Hematopoietic multipotent progenitor cell treated with erythropoietin and hydrocortisone succinate and interleukin-3 and kit ligand, for 17 days (in vitro differentiated cells): ENCODE measurements at places on chromosomes 1 and 21.

- no peak for DNase-seq
These were observed 574.7 kb upstream of the ZP4 start for GRCh38 chr1:238465449-238465848.

DNA sequence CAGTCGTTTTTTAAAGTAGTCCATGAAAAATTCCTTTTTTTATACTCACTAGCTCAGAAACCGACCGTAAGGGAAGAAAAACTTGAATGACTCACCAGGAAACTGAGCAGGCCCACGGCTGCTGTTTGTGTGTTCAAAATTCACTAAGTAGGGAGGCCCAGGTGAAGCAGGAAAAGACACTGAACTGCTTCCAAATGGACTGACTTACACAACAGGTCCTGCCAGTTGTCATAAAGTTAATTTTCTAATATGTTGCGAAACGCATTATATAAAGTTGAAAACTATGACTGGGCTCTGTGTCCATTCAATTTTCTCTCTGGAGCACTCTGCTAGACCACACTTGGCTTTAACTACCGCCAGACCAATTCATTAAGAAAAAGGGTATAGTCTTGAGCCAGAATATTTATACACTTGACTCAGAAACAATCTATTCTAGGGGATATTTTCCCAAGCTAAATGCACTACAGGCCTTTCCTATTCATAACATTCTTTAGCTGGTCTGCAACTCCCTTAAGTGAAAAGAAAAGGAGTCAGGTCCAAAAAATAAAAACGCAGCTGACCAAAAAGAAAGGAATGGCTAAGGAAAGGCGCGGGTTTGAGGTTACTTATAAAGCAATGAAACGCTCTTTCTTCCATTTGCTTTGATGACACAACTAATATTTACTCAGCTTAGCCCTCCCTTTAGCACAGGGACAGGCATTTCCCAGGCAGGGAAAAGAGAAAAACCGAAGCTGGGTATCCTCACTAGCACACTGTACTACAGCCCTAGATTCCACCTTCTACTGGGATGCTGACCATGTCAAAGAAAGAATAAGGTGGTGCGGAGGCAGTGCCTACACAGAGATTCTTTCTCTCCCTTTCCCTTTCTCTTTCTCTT, 306.3 kb upstream of the ESRRG start:
- no peak for DNase-seq

GRCh38 chr21:39474611-39475010, 22.8 kb downstream of the SH3BGR start:
- no peak for DNase-seq

DNA sequence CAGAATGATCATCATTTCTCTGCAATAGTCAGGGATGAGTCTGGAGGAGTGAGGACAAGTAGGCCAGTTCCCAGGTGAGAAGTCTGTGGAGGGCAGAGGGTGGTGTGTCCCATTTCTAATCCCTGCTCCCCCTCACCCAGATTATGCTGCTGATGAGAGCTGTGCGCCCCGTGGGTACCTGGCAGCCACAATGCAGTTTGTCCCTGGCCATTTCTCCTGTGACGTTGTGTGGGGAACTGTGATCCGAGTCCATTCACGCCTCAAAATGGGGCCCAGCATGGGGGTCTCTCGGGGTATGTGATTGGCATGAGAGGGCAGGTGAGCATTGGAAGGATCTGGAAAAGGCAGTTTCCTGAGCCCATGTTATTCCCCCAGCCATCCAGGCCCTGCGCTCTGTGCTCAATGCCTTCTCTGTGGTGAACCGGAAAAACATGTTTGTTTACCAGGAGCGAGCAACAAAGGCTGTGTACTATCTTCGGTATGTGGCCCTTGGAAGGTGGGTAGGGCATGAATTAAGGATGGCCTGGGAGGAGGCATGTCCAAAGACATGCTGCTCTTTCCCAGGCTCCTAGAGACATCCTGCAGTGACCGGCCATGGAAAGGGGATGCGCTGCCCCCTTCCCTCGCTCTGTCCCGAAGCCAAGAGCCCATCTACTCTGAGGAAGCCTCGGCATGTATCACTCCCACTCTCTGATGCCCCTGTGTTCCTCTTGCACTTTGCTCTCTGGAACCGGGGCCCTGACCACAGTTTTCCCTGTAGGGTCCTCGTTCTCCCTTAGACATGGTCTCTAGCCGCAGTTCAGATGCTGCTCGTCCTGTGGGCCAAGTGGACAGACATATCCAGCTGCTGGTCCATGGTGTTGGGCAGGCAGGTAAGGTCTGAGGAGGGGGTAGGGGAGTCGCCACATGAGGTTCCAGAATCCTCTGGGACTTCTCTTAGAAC, 16.4 kb downstream of the HYI start:
- no peak for DNase-seq
